Fibroblast of mammary gland (primary cell): ENCODE measurements at places on chromosomes 16 and 17.
A peak's percentile ranks its signal among the peaks of the same experiment; 100 is the strongest.

GRCh38 chr17:38403491-38403890 lies 24.8 kb upstream of the ARHGAP23 start:
- peak; percentile 52 for DNase-seq

DNA sequence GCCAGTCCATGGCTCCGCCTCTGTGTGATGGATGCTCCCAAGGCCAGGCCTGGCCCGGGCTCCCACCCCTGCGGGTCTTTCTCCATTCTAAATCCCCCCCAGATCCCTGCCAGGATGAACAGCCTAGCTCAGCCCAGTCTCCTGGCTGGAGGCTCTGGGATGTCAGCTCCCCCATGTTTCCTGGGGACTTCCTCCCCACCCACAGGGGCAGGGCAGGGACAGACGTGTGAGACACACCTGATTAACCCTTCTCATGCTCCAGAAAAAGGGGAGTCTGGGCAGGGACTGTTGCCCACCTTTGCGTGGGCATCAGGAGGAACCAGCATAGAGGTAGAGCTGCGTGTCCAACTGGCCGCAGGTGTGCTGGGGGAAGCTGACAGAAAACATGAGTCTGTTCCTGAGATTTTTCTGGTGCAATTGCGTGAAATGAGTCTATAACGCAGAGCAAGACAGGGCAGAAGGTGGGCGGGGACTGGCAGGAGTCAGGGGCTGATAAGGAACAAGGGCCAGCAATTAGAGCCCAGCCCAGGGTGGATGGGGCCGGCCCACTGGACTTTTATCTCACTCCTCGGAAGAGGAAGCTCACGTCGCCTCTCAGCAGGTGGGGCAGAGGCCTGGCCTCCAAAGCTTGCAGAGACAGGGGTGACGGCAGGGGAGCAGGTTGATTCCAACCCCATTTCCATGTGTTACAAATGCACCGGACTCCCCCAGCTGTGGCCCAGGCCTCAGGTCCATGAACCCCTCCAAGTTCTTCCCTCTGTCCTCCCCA lies 238.2 kb downstream of the RBFOX3 start:
- DNase-seq: no peak

GRCh38 chr17:3657874-3658783 lies 10.2 kb downstream of the TAX1BP3 start:
- DNase-seq: no peak

DNA sequence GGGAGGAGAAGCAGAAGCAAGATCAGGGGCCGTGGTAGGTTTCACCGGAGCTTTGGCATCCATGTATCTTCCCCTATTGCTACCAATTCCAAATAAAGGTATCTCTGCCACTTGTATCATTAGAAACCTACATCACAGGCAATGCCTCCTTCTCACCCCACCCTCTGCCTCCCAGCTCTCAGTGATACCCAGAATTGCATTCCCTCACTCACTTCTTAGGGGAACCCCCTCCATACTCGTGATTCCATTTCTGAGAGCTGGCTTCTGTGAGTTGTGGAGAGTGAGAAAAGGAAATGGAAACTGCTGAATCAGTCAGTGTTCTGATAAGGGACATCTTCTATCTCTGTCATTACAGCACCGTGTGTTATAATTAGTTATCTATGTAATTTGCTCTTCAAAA lies 2.3 kb upstream of the CCL3 start:
- DNase-seq: no peak

GRCh38 chr16:63530208-63530607 lies 1494.0 kb upstream of the CDH8 start:
- no peak for DNase-seq

GRCh38 chr16:17552351-17552750 lies 81.6 kb upstream of the XYLT1 start:
- DNase-seq: no peak

DNA sequence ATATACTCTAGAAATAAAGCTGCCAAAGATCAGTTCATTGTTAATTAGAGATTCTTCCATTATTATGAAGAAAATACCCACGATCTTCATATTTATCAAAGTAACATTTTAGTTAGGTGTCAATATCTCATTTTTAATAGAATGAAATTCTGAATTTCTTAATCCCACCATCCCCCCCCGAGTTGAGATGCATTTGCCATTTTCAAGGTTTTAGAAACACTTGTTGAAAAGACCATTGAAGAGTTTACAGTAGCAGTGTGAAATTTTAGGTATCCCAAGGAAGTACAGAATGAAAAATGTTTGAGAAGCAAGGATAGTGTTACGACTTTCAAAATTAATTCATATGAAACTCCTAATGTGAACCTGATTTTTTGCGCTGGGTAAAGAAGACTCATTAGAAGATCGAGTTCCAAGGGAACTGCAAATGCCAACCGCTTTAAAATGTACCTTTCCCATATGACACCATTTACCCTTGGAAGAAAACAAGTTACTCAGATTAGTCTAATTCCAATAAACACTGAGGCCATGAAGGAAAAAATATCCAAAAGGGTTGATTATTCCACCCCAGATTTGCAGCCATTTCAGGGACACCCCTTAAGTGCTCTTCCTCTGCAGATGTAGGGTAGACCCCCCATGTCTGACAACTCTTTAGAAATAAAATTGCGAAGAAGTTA lies 731 bp downstream of the IKZF3 start:
- DNase-seq: no peak

GRCh38 chr16:5615868-5616642 lies 518.5 kb upstream of the EEF2KMT start:
- DNase-seq: peak; percentile 16

DNA sequence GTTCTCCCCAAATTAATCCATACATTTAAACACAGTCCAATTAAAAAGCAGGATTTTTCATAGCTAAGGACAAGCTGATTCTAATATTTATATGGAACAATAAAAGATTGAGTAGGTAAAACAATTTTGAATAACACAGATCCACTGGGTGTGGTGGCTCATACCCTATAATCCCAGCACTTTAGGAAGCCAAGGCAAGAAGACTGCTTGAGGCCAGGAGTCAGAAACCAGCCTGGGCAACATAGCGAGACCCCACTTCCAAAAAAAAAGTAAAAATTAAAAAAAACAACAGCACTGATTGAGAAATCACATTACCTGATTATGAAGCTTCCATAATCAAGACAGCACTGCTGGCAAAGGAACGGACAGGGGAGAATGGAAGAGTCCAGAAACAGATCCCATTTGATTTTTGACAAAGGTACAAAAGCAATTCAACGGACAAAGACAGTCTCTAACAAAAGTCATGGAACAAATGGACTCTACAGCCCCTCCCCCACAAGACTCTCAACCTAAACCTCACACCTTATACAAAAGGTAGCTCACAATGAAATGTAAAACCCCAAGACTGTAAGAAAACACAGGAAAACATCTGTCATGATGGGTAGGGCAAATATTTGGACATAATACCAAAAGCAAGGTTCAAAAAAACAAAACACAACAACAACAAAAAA lies 17.9 kb downstream of the USP7 start:
- DNase-seq: no peak

- DNase-seq: no peak
Observed at GRCh38 chr17:52181782-52182181, 23.3 kb upstream of the CA10 start.

- no peak for DNase-seq
Observed at GRCh38 chr17:36144981-36145729, 31.3 kb downstream of the TBC1D3B start.

- DNase-seq: peak; percentile 60
Observed at GRCh38 chr16:74480150-74481029, 59.1 kb upstream of the CLEC18B start.

DNA sequence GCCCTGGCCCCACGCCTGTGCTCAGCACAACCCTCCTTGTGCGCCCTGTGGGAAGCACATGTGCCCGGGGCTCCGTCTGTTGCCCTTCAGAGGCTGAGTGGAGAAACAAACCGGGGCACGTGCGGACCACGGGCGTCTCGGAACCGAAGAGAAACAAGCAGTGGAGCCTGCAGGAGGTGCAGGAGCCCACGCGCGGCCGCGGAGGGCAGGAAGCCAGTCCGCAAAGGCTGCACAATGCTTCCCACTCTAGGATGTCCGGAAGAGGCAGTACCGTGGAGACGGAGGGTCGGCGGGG lies 75.5 kb upstream of the GNG13 start:
- DNase-seq: no peak

GRCh38 chr17:18246880-18247612 lies 11.5 kb downstream of the FLII start:
- DNase-seq: peak; percentile 44

- peak; percentile 99 for DNase-seq
Observed at GRCh38 chr17:13346081-13346533, 255.6 kb downstream of the HS3ST3A1 start.

GRCh38 chr17:57679356-57679755 lies 65.7 kb downstream of the CCDC182 start:
- no peak for DNase-seq

DNA sequence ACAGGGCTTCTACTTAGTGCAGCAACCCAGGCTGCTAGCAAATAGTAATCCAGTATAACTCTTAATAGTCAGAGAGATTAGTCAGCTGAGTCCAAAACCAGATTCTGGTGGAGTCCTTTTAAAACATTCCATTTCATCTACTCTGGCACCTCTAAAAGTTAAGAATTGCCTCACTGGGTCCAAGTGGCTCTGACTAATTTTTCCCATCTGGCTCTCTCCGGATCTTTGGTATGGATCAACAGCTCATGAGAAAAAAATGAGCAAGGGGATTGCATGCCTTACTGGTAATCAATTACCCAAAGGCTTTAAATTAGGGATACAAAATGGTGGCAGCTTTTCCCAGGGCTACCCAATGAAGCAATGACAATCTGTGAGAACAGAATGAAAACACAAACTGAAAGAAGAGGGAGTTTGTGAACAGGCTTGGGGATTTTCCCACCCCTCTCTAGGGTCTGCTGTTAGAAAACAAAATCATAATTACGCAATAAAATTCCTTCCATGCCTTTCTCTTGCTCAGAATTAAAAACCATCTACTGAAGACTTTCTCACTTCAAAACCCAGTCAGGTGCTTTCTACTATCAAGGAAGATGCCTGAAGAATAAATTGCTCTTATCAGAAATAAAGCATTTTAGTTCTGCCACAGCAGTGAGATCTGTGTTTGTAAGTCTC lies 84.6 kb upstream of the PMFBP1 start:
- DNase-seq: peak; percentile 94

DNA sequence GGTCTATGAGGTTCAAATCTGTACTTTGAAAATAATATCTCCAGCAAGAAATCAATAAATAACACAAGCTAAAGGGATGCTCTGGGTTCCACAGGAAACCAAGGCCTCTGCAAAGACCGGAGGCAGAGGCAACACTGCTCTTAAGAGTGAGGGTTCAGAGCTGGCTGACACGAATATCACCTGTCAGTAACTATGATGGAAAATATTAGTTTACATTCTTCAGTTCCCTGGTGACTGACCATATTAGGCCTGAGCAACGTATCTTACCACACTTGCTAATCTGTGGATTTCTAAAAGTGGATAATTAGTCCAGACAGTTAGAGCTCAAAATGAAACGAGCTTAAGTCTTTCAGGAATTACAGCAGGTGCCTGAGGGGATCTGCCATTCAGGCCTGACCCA lies 459.3 kb downstream of the HS3ST3B1 start:
- no peak for DNase-seq

DNA sequence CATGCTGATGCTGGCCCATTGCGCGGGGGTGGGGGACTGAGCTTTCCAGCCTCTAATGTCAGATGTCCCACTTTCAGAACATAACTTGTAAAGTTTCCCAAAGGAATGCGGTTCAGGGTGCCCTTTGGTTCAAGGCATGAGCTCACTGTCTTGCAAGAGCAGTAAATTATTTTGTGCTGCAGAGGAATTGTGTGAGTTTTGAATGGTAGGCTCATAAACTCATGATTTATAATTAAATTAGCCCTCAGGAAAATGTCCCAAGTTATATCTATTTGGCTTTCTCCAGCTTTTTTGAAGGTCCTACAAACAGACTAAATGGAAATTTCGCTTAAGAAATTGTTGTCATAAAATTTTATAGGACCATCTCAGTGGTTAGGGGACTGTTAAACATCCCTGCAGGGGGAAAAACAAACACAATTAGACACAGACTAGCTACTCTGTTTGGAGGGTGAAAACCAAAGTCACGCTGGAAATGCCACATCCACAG lies 321.8 kb downstream of the HS3ST3B1 start:
- no peak for DNase-seq
